ENCODE measurements at places on chromosomes 16 and 17.

DNA sequence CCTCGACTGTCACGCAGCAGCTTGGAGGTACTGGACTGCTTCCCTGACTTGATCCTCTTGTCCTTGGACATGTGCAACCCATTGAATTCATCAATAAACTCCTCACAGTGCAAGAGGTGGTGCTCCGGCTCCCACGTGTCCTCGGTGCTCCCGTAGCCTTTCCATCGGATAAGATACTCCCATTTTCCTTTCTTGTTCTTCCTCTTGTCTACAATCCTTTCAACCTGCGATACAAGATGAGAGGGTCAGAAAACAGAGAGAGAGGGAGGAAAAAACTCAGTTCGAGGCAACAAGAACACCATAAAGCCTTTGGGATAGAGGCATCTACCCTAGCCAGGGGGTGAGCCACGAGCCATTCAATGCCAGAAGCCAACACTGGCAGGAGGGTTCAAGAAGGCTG lies 119.5 kb downstream of the CDYL2 start:
- no peak for DNase-seq

GRCh38 chr17:59754552-59754951 lies 47.1 kb downstream of the VMP1 start:
- DNase-seq, result no peak

DNA sequence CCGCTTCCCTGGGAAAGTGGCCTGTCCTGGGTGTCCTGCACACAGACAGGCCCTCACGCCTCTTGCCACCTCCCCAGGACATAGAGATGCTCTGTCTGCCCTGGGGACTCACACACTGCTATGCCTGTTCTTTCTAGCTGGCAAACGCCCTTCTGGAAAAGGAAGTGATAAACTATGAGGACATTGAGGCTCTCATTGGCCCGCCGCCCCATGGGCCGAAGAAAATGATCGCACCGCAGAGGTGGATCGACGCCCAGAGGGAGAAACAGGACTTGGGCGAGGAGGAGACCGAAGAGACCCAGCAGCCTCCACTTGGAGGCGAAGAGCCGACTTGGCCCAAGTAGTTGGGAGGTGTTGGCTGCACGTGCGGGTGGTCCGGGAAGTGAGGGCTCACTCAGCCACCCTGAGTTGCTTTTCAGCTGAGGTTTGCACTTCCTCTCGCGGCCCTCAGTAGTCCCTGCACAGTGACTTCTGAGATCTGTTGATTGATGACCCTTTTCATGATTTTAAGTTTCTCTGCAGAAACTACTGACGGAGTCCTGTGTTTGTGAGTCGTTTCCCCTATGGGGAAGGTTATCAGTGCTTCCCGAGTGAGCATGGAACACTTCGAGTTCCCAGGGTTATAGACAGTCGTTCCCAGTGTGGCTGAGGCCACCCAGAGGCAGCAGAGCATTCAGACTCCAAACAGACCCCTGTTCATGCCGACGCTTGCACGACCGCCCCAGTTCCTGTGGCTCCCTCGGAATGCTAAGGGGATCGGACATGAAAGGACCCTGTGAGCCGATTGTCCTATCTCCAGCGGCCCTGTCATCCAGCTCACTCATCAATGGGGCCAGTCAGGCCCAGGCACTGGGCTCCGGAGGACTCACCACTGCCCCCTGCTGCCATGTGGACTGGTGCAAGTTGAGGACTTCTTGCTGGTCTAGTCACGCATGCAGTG lies 3.5 kb upstream of the RPL13 start:
- peak; percentile 70 for DNase-seq

DNA sequence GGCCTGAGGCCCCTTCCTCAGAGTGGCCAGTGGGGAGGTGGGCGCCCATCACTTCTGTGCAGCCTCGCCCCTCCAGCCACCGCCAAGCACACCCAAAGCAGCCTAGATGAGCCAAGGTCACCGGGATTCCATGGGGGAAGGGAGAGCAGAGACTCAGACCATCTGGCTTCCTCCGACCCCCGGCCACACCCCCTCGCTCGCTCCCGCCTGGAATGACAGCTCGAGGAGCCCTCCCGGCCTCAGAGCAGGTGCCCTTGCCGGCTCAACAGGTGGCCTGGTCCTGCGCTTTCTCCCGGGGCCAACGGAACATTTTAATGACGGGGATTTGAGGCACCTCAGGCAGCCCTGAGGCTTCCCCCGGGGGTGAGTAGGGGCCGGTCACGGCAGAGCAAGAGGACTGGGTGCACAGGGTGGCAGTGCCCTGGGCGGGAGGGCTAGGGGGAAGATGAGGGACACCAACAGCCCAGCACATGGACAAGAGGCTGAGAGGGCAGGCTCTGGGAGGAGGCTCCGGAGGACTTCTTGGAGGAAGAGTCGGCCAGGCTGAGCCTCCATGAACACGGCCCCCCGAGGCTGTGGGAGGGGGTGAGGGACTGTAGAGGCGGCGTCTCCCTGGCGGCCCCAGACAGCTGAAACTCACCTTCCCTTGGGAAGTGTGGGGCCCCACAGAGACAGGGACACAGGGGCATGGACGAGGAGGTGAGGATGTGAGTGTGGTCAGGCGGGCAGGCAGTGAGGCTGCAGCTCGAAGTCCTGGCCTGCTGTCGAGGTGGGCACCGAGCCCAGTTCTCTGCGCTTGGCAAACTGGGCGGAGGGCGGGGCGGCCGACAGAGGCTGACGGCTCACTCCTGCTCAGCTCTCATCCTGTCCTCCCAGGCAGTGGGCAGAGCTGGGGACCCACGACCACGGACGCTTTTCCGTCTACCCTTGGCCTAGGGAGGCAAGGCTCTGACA lies 12.5 kb upstream of the C1QTNF8 start:
- DNase-seq, result peak; percentile 46

GRCh38 chr16:27402964-27403600 lies 1.1 kb downstream of the IL21R start:
- DNase-seq, result no peak

GRCh38 chr16:89401205-89401604 lies 89.2 kb downstream of the ANKRD11 start:
- no peak for DNase-seq

DNA sequence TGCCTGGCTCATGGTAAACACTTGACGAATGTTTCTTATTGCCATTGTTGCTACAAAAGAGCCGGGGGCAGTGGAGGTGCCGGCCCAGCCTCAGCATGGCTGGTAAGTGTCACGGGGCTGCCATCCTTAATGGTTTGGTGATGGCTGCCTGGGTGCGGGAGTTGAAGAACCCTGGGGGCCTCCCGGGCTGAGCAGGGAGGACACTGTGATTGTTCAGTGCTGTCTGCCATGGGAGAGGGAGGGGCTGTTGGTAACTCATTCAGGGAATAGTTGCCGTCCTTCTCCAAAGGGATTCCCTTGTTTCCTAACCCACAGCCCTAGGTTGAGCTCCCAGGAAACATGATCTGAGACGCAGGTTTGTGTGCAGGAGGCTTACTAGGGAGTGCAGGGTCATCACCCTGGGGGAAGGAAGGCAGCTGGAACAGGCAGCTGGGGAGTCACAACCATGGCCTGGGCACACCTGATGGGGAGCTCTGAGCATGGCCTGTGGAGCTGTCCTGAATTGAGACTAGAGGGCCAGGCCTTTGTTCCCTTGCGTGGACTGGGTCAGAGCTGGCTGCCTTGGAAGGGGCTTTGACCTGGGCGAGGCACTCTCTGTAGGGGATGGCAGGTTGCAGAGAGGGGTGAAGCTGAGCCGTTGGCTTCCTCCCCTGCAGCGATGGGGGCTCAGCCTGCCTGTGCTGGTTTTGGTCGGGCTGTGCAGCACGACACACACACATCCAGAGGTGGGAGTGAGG lies 85.7 kb downstream of the PLCG2 start:
- no peak for DNase-seq

DNA sequence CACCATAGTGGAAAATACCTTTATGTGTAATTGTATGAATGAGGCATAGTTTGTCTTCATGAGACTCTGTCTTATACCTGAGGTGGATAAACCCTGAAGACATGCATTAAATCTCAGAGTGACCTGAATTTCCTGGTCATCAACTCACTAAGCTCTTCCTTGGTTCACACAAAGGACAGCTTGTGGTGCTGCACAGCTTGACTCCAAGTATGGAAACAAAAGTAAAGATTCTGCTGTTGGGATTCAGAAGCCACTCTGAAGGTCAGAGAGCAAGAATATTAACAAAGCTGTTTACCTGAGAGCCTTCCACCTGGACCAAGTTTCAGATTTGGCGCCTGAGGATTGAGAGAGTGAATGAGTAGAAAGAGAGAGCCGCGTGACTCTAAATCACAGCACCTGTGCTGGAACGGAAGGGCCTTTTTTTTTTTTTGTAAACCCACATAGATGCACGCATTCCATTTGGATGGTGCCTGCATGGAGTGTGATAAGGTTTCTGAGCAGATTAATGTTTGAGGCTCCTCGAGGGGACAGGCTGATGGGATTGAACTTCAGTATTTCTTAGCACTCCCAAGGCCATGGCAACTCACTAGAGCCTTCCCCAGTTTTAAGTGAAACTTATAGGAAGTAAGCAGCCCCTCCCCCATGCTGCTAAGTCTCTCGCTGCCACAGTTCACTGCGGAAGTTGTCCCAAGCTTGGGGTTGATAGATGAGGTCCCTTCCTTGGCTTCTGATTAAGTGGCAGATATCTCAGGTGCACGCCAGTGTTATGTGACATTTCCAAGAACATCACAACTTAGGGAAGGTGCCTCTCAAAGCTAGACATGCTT lies 28.7 kb downstream of the CALB2 start:
- DNase-seq, result no peak

GRCh38 chr17:81135505-81136278 lies 29.6 kb upstream of the PVALEF start:
- DNase-seq, result no peak

- no peak for DNase-seq
Observed at GRCh38 chr17:75832164-75832651, 12.0 kb downstream of the UNC13D start.

DNA sequence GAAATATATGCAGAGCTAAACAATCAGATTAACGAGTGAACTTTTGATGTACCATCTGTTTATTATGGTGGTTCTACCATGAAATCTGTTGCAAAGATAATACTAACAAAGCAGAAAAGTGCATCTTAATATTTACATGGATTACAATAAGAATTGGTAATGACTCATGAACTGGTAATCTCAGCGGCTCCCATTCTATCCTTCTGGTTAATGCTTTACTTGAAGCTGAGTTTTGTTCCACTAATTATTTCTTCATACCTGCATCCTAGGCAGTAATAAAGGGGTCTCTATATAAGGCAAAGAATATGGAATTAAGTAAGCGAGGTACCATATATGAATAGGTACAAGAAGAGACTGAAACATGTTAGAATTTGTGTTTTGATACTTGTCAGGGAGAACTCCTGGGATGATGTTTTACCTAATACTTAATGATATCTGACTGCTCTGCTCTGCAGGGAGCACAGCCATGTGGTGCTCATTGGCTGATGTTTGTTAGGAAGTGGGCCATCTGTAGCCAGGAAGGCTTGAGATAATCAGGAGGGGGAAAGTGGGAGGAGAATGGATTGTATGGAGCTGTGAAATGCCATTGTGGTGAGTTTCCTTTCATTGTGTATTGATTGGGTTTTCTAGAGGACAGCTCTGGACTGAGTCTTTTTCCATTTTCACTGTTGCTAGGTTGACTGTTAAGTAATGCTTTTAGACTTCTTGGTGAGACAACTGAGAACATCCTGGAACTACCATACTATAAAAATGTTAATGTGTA lies 52.6 kb downstream of the MAP2K6 start:
- DNase-seq, result peak; percentile 37

DNA sequence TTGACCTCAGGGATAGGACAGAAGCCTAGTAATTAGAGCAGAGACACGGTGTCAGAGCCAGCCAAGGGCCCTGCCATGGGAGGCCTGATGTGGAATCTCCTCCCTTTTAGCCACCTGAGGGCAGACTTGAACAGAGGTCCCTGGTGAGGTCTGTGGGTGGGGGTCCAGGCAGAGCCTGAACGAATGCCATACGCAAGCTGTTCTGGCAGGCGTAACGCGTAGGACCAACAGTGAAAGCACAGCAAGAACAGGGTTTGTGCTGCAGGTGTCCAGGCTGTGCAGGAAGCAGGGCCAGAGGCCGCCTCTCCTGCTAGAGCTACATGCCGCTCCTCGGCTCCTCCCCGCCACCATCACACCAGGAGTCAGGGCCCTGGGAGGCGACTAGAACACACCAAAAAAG lies 81.9 kb upstream of the TBX2 start:
- DNase-seq, result peak; percentile 64

GRCh38 chr17:70891306-70891705 lies 722.0 kb downstream of the KCNJ2 start:
- DNase-seq, result no peak

- DNase-seq, result no peak
Observed at GRCh38 chr16:71565812-71566700, 10.8 kb downstream of the TAT start.

DNA sequence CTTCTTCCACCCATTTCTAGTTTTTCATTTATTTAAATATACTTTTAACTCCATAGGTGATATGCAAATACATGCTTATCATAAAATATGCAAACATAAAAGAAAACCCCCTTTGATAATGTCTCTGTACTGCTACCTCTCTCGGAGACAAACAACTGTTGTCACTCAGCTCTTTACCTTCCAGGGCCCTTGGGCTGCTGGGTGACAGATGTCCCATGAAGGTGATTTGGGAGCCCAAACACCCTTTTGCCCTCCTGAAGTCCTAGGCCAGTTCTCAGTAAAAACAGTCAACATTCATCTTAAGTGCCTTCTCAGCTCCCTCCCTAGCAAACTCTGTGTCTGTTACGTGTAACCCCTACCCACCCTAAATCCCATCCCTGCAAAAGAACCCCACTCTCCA lies 37.5 kb downstream of the CHD9 start:
- DNase-seq, result no peak

DNA sequence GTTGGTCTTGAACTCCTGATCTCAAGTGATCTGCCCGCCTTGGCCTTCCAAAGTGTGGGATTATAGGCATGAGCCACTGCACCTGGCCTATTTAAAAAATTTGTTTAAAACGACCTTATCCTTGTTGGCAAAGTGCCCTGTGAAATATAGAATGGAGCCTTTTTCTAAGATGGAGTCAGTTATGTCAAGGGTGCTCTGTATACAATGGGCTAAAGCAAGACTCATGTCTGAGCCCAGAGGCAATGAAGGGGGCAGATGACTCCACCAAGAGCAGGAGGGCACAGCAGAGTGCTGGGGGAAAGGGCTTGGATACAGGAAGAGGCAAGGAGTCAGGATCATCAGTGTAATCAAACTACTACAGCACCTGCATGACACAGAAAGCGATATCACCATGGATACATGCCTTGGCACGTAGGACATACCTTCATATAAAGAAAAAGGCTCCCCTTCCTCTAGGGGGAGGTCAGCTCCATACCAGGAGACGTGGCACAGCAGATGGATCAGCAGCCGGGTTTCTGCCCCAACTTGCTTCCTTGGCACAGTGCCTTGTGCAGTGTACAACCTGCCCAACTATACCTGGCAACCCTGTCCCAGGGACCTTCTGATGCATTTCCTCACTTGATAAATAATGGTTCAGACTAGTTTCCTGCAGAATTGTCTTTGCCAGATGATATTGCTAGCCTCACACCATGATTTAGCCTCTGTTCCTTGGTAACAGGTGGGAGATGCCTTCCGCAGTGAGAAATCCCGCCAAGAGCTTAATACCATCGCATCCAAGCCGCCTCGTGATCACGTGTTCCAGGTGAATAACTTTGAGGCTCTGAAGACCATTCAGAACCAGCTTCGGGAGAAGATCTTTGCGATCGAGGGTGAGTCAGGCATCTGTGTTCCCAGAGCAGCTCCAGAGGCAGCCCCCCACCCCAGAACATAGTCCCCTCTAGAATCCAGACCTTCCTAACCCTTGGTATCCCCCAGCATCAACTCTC lies 15.3 kb downstream of the ITGAM start:
- no peak for DNase-seq
